ENCODE measurements at places on chromosomes 5 and 9.

- DNase-seq: no peak
Measured at GRCh38 chr9:3497401-3497800, 28.4 kb downstream of the RFX3 start.

GRCh38 chr5:173175523-173175922 is 31.2 kb downstream of the BNIP1 start:
- no peak for DNase-seq

GRCh38 chr5:34599471-34600117 is 56.5 kb upstream of the RAI14 start:
- DNase-seq: no peak

GRCh38 chr9:122356627-122357026 is 14.2 kb upstream of the PTGS1 start:
- DNase-seq: no peak

GRCh38 chr9:105968811-105969466 is 274.6 kb downstream of the TMEM38B start:
- no peak for DNase-seq

- DNase-seq: no peak
Measured at GRCh38 chr5:54997081-54997480, 11.7 kb upstream of the ESM1 start.

Measured in stimulated activated CD4-positive, alpha-beta T cell treated with anti-CD3 and anti-CD28 coated beads, Interleukin-1b, Interleukin-23, amount 100 ng/mL, for 1 hour (primary cell).